ENCODE measurements at places on chromosomes 2 and 18.

DNA sequence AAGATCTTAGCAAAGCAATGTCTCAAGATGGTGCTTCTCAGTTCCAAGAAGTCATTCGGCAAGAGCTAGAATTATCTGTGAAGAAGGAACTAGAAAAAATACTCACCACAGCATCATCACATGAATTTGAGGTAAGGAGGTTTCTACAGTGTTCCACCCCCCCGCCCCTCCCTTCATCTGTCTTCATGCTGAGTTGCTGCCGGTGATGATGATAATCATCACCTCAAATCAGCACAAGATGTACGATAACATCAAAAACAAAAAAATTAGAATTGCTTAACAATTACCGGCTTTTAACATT lies 14.6 kb downstream of the UGP2 start:
- no peak for DNase-seq

GRCh38 chr2:30022444-30023071 lies 101.2 kb upstream of the ALK start:
- no peak for DNase-seq

GRCh38 chr2:156652691-156653090 lies 216.5 kb downstream of the GPD2 start:
- peak; percentile 16 for DNase-seq

DNA sequence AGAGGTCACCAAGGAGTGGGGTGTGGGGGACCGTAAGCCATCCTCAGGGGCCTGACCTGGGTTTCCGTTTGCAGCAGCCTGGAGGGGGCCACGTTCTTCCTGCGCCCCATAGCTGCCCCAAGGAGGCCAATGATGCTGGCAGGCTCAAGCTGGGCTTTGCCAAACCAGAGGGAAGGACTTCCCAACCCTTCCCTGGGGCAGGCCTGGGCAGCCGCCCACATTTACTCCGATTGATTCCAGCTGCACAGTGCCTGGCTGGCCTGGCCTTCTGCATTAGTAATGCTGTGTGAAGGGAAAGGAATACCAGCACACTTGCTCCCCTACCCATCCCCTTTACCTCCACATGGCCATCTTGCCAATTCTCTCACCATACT lies 360.6 kb upstream of the SLC14A2 start:
- DNase-seq = no peak

GRCh38 chr2:78009289-78009688 lies 487.1 kb upstream of the LRRTM4 start:
- no peak for DNase-seq

GRCh38 chr18:58438958-58439300 lies 190.0 kb downstream of the ALPK2 start:
- no peak for DNase-seq

DNA sequence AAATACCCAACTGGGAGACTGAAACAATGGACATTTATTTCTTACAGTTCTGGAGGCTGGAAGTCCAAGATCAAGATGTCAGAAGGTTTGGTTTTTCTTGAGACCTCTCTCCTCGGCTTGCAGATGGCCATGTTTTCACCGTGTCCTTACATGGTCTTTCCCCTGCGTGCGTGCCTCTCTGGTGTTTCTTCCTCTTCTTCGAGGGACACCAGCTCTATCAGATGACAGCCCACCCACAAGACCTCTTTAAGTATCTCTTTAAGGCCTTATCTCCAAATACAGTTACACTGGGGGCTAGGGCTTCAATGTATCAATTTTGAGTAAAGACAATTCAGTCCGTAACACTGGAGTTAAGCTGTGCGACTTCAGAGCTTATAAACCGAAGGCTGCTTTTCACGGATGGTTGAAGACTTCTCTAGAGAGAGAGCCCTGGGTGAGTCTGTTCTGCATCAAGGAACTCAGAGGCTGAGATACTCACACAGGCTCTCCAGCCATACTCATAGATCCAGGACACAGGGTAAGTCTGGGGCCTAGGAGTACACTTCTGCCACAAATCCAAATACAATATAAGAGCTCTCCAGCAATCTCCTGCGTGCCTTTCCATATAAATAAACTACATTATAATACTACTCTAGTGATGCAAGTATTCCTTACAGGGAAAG lies 339.9 kb upstream of the PKDCC start:
- no peak for DNase-seq

- no peak for DNase-seq
These were observed 114.3 kb upstream of the ARL4C start for GRCh38 chr2:234611209-234611608.

DNA sequence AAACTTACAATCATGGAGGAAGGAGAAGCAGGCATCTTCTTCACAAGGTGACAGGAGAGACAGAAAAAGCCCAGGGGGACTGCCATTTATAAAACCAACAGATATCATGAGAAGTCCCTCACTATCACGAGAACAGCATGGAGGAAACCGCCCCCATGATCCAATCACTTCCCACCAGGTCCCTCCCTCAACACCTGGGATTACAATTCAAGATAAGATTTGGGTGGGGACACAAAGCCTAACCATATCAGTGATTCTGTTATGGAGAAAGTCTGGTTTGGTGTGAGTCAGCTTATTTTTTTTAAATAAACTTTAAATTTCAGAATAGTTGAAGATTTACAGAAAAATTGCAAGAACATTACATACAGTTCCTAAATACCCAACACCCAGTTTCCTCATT lies 84.7 kb upstream of the SP3 start:
- DNase-seq = no peak

DNA sequence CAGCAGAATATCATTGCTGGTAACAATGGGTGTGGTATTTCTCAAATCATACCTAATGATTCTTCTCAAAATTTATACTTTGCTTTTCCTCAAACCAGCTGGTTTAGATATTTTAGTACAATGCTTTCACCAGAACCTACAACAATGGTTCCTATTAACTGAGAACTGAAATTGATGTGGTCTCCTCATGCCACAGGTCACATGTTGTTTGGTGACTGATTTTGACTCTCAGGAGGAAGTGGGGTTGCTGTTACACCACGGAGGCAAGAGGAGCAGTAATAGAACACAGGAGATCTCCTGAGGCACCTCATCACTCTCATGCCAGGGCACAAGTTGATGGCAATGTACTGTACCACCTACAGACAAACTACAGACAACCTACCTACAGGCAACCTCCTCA lies 3.0 kb upstream of the CEP68 start:
- DNase-seq = no peak

GRCh38 chr18:12313530-12314245 lies 5.6 kb downstream of the TUBB6 start:
- no peak for DNase-seq

GRCh38 chr2:32702303-32703064 lies 74.6 kb downstream of the TTC27 start:
- DNase-seq = no peak

- no peak for DNase-seq
These were observed 18.8 kb upstream of the MMADHC start for GRCh38 chr2:149606251-149606811.

GRCh38 chr2:231680285-231680991 lies 27.9 kb upstream of the PTMA start:
- DNase-seq = no peak

- DNase-seq = no peak
These were observed 3.4 kb upstream of the TEX51 start for GRCh38 chr2:126895336-126895735.

- no peak for DNase-seq
These were observed 15.4 kb downstream of the NAB1 start for GRCh38 chr2:190664240-190664639.

- no peak for DNase-seq
These were observed 12.4 kb downstream of the HS6ST1 start for GRCh38 chr2:128306081-128306930.

DNA sequence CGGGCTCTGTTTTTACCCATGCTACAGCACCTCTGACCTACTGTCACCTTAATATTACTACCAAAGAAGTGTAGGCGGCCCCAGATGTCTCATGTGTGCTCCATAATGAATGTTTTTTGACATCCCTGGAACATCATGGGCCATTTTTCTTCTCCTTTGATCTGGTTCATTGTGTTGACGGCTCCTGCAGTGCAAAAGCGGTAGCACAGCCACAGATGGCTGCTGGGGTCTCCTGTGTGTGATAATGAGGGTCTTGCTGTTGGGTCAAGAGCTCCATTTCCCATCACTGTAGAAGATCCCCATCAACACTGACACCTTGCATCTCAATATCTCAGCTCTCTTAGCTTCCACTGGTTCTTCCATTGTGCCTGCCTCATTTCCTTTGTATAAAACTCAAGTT lies 95.0 kb downstream of the CDH20 start:
- DNase-seq = no peak

DNA sequence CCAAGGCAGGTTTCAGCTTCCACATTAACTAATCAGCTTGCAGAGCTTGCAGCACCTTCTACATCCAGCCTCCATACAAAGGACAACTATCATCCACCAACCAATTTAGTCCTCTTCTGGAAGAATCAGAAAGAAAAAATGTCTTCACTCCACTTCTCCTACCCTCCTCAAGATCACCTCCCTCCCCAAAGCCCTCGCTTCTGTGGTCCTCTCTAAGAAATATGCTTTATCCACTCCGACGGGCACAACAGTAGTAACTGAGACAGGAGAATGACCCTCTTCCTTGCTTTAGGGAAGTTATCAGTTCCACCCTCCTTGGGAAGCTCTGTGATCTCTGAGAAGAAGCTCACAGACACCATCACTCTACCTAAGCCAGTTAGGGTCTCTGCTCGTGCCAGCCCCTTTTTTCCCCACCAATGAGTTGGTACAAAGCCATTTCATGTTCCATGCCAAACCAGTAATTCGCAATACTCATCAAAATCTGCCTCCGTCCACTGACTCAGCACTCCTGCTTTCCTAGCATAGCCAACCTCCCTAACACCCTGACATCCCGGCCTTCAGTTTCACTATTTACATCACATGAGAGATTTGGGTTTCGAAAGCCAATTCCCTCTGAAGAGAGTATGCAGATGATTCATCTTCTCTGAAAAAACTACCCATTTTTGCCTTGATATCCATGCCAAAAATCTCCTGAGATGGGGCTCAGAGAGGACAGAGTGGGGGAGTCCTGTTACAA lies 114.1 kb upstream of the PKDCC start:
- no peak for DNase-seq

- peak; percentile 78 for DNase-seq
These were observed 48.1 kb downstream of the GALNT3 start for GRCh38 chr2:165745916-165746315.

DNA sequence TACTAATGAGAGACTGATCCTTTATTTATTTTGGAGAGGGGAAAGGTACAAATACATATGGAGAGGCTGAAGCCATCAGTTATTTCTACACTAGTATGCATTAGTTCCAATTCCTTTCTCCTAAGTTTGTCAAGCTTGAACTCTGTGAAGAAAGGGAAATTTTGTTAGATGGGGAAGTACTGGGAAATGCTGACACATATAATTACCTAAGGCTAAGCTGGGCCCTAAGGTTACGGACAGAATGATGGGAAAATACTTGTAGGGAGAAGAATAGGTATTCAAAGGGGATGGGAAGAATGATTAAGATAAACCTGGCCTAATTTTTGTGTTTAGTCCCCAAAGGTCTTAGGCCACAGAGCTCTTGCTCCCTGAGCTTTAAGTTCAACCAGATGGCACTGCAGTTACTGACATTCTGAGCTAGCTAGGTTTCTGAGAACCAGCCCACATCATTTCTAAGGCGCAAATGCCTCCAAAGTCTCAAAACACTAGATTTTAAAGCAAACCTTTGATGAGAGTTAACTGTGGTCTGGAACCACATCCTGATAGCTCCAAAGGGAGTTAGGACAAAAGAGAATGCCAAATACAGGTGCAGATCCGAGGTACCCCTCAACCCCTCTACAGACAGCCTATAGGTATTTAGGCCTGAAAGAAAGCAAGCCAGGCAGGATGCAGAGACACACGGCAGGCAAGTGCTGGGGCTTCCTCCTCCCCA lies 2.7 kb downstream of the TMEM163 start:
- no peak for DNase-seq

- DNase-seq = no peak
These were observed 9.0 kb downstream of the SNORC start for GRCh38 chr2:232878855-232879617.

DNA sequence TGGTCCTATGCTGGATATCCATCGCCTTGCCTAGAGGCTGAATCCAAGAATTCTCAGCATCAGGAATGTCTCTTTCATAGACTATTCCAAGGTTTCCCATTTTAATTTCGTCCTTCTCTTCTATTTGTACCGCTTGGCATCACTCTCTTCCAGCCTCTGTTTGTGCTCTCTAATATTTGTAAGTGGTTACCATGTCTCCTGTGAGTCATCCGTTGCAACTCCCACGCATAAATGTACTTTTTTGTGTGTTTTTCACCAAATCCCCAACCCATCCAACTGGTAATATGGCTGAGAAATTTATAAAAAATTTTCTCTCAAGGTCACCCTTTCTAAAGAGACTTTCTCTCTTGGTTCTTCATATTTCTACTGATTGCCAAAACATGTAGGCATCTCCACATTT lies 21.8 kb downstream of the COLEC12 start:
- no peak for DNase-seq

- DNase-seq = no peak
These were observed 333.0 kb downstream of the IRS1 start for GRCh38 chr2:226466589-226466988.

DNA sequence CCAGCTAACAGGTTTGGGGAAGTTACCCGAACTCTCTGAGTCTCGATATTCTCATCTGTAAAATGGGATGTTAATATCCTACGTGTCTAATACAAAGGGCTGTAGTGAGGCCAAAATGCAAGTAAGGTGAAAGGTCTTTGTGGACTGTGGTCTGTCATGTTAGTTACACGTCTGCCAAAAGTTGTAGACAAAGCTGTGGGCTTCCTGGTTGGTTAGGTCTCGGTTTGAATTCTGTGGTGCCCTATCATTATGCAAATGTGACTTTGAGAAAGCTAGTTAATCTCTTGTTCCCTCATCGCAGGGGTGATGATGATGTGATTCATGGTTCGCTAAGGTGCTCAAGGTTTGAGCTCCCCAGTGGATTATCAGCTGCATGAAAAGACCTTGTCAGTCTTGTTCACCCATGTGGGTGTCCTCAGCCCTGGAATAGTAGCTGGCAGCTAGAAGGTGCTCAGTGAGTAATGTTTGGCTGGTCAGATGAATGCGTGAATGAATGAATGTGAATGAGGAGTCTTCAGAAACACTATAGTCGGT lies 23.1 kb downstream of the TRIB2 start:
- DNase-seq = no peak

- DNase-seq = no peak
These were observed 42.5 kb downstream of the POU3F3 start for GRCh38 chr2:104896446-104896845.

DNA sequence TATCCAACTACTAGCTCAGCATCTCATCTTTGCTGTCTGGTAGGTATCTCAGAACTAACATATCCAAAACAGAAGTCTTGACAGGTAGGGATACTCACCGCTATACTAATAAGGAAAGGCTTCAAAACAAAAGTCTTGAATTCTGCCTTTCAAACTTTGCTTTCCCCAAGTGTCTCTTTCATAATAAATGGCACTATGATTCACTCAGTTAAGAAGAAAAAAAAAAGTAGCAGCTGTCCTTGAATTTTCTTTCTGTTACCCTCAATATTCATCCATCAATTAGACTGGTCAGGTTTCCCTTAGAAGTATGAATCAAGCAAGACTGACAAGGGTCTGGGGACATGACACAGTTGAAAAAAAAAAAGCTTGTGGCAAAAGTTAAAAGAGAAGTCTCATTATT lies 175.1 kb downstream of the GULP1 start:
- DNase-seq = peak; percentile 9

- no peak for DNase-seq
These were observed 72.6 kb downstream of the LRRFIP1 start for GRCh38 chr2:237699870-237700511.
